ENCODE measurements at places on chromosomes 7 and 10. TPM values are rescaled to one million over a fixed set of nuclear protein-coding genes. Genes with fewer than 3 reads are reported as not detected.

NPC1L1 gene
- total RNA-seq, result not detected

CYP3A7 gene
- total RNA-seq, result 0.18 TPM

DNA sequence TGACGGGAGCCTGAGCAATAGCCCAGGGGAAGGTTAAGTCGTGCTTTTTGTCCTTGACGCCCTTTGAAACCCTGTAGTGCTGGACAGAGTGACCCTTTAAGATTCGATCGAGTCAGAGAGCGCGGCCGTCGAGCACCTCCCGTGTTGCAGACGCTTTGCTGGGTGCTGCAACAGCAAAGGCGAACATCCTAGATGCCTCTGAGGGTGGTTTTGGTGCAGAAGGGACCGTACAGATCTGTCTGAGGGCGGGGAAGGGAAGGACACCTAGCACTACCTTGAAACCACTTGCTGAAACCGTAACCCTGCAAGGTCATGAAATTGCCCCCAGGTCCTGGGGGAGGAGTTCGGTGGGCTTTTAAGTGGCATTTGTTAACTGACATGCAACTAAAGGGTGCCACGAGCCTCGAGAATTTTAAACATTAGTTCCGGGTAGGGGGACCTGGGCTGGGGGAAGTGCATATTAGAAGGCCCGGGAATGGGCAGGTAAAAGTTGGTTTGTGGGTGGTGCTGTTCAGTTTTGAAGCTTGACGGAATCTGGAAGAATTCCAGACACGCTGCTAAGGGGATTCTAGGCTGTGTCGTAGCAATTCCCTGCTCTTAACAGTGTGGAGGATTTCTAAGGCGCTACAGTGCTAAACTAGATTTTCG lies 786 bp downstream of the ATP5F1C start:
- no peak for DNase-seq

GRCh38 chr7:29306319-29306991 lies 111.9 kb downstream of the CHN2 start:
- DNase-seq, result no peak

DNA sequence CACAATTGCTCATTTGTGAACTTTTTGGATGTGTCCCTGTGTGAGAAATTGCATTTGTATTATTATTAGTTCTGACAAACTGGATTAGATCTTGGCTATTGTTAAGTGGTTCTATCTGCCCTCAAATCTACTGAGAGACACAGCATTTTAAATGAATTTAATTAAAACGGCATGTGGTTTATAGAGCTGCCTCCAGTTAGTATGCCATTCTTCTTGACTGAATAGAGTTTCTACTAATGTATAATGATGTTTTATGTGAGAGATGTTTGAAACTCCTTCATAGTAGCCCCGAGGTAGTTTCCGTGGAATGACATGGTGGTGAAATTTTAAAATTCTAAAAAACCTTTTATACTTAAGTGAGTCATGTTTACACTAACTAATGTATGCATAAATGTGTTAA lies 110.9 kb downstream of the DYNC1I1 start:
- no peak for DNase-seq

- no peak for DNase-seq
Observed at GRCh38 chr10:99850021-99850766, 67.8 kb downstream of the ABCC2 start.
